ENCODE measurements at places on chromosomes 6 and 20. TPM values are rescaled to one million over a fixed set of nuclear protein-coding genes. Genes with fewer than 3 reads are reported as not detected.
A peak's percentile ranks its signal among the peaks of the same experiment; 100 is the strongest.

The HTR1E gene
- total RNA-seq = not detected

The C20orf202 gene
- total RNA-seq = 0.22 TPM

The CLPSL2 gene
- total RNA-seq = not detected

The AARS2 gene
- 14.8 TPM for total RNA-seq

The PEX7 gene
- 3.7 TPM for total RNA-seq

The C6orf15 gene
- total RNA-seq = not detected

DNA sequence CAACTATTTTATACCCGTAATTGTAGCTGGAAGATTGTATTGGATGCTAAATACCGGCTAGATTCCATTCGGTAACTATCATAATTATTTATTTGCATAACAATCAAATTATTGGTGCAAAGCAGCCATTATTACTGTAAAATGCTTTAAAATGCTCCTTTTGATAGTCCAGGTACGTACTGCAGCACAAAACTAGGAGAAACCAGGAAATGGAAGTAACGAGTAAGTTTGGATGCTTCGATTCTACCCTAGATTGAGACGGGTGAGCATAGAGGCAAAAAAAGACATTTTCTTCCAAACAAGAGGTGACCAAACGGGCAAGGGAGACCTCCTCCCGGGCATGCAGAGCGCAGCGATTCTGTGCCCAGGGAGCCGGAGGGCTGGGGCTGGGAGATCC lies 469 bp upstream of the XRN2 start:
- H3K27ac ChIP-seq = peak overlapping the region; percentile 94
- H3K36me3 ChIP-seq = peaks cover 7% of the 10 kb centered on the region
- peak overlapping the region; percentile 97 for H3K4me3 ChIP-seq
- H3K4me1 ChIP-seq = peaks cover 27% of the 10 kb centered on the region
- peaks cover 20% of the 10 kb centered on the region for H3K27me3 ChIP-seq
- DNase-seq = no peak

DNA sequence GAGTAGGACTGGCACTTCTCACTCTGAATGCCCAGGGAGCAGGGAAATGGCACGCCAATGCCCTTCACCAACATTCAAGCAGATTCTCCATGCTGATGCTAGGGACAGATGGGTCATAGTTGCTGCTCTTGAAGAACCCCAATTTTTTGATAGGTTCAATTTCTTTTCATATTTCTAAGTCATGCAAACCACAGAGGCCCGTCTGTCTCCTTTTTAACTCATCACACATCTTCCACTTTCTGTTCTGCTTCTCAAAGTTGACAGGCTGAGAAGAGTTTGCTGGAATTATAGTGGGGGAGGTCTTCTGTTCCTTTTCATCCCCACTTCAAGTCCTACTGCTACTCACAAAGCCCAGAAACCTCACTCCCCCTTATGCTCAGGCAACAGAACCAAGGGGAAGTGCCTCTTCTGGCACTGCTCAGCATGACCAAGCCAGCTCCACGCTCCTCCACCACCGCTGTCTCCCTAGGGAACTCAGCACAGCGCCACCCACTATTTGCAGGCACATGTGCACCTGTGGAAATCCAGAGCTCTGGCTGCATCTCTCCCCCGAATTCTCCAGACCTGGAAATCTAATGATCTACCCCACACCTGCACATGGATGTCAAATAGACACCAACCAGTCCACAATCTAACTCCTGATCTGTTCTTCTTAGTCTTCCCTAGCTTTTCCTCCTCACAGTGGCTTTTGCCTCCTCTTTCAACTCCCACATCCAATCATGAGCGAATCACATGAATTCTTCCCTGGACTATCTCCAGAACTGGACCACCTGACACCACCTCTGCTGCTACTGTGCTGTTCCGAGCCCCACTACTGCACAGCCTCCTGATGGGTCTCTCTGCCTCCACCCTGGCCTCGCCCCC lies 10.7 kb downstream of the ZBTB24 start:
- peak overlapping the region; percentile 67 for H3K27ac ChIP-seq
- no peak overlapping the region for H3K4me3 ChIP-seq
- peaks cover 52% of the 10 kb centered on the region for H3K4me1 ChIP-seq
- peaks cover 24% of the 10 kb centered on the region for H3K36me3 ChIP-seq

GRCh38 chr6:144438103-144438502 lies 153.0 kb downstream of the UTRN start:
- no peak overlapping the region for H3K4me3 ChIP-seq
- H3K27me3 ChIP-seq = no peaks in the 10 kb centered on the region
- DNase-seq = no peak
- H3K36me3 ChIP-seq = peaks cover 21% of the 10 kb centered on the region

- no peak overlapping the region for H3K27ac ChIP-seq
- H3K4me1 ChIP-seq = no peaks in the 10 kb centered on the region
- H3K27me3 ChIP-seq = no peaks in the 10 kb centered on the region
- DNase-seq = no peak
- H3K36me3 ChIP-seq = no peaks in the 10 kb centered on the region
Observed at GRCh38 chr6:146583966-146584365, 14.8 kb upstream of the ADGB start.

Data from T-helper 17 cell (primary cell).